ENCODE measurements at places on chromosomes 7 and 10. TPM values are rescaled to one million over a fixed set of nuclear protein-coding genes. Genes with fewer than 3 reads are reported as not detected.

DNA sequence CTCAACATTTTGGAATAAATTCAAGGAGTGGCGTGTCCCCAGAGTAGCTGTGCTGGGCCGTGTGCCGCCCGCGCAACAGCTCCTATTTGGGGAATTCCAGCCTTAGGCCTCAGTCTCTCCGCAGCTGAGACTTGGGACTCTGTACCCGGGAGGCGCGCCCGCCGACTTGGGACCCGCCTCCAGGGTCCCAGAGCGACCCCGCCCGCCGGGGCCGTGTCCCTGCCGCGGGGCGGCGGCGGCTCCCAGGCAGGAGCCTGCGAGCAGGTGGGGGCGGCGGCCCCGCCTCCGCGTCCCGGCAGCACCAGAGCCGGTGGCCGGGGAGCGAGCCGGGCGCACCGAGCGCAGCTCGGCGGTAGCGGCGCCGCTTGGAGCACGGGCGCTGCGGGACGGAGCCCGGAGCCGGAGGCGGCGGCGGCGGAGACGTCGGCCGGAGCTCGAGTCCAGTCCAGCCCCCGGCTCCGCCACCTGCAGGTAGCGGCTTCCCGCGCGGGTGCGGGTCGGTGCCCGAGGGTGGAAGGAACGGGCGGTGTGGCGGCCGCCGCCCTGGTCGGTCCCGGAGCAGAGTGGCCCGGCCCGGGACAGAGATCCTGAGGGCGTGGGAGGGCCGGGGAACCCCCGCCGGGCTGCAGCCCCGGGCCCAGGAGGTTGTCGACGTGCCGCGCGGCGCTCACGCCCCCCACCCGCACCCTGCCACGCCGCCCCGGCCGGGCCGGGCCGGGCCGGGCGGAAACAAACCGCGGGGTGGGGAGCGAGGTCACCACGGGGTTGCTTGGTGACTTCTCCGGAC lies at the start of gene WIPF3:
WIPF3 (plus strand) TSS at position 301 of the 787 bp plus-strand sequence. CDS start 28,217 bp downstream, outside the sequence.
- H3K4me3 ChIP-seq = no peak within 1 kb of the TSS
- DNase-seq = no peak
- peaks cover 2% of the 10 kb centered on the region for H3K4me1 ChIP-seq

- H3K4me1 ChIP-seq = peaks cover 33% of the 10 kb centered on the region
- no peaks in the 10 kb centered on the region for H3K27me3 ChIP-seq
- H3K4me3 ChIP-seq = peak overlapping the region; percentile 91
- peak overlapping the region; percentile 100 for H3K27ac ChIP-seq
Measured at GRCh38 chr7:105016709-105017656, 3.0 kb downstream of the KMT2E start.

DNA sequence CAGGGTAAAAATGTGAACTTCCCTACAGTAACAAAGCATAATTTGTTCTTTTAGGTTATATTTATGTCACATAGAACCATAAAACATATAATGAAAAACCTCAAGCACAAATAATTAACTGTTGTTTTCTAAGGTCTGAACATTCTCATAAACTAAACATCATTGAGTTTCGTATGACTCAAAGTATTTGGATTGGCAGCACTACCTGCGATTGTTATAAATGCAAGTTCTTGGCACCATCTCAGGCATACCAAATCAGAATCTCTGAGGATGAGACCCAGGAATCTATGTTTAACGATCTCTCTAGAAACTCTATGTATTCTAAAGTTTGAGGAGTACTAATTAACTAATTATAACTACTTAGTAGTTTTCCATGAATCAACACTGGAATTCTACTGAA lies 22.5 kb downstream of the ORC5 start:
- H3K4me3 ChIP-seq = no peak overlapping the region
- no peaks in the 10 kb centered on the region for H3K4me1 ChIP-seq
- no peaks in the 10 kb centered on the region for H3K27me3 ChIP-seq
- H3K27ac ChIP-seq = no peak overlapping the region

DNA sequence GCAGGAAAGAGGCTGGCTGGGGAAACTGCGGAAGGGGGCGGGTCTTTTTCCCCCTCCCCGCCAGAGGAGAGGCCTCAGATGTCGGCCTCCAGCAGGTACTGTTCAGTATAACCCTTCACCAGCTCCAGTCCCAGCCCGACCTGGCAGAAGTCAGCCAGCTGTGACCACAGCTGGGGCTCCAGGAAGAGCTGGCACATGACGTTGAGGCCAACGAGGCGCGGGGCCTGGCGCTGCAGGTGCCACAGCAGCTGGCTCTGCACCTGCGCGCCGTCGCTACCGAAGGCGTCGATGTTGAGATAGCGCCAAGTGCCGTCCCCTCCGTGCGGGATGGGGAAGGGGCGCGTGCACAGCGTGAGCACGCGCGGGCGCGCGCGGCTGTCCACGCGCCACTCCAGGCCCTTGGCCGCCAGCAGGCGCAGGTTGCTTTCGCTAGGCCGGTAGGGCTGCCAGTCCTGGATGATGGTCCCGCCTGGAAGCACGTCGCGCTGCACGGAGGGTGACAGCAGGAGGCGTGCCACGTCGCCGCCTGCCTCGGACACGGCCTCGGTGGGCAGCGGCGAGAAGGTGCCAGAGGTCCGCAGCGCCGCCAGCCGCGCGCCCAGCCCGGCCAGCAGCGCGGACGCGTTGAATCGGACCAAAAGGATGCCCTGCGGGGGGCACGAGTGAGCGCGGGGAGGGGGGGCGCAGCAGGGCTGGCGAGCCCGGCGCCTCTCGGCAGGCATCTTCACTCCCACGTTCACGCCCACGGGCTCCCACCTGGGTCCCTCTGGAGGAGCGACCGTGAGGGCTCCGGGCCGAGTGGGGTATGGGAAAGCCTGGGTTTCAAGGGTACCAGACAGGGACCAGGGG lies 6.9 kb upstream of the VGF start:
- no peak overlapping the region for H3K4me3 ChIP-seq
- H3K4me1 ChIP-seq = peaks cover 43% of the 10 kb centered on the region
- no peak for DNase-seq

SAP25 gene
- 11.8 TPM for total RNA-seq

GRCh38 chr7:148852272-148852671 lies 31.8 kb downstream of the EZH2 start:
- H3K4me3 ChIP-seq = no peak overlapping the region
- no peak for DNase-seq
- peaks cover 64% of the 10 kb centered on the region for H3K4me1 ChIP-seq
- H3K27ac ChIP-seq = no peak overlapping the region

DNA sequence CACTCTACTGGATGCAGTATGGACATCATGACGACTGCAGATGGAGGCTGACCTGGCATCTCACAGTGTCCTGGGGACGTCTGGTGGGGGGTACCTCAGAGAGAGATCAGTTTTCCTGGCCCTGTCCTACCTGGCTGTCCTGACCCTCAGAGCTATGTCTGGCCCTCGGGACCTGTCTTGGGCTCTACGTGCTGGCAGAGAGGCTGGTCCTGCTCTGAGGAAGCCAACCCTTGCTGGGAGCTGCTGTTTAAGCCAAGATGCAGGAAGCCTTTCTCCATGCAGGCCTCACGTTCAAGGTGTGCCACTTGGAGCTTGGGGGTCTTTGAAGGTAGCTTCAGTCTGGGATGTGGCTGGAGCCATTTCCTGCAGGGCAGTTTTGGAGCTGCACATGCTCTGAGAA lies 42.1 kb upstream of the CXCL12 start:
- H3K4me1 ChIP-seq = no peaks in the 10 kb centered on the region
- DNase-seq = no peak
- no peak overlapping the region for H3K4me3 ChIP-seq
- no peaks in the 10 kb centered on the region for H3K27me3 ChIP-seq
- H3K36me3 ChIP-seq = no peaks in the 10 kb centered on the region

DNA sequence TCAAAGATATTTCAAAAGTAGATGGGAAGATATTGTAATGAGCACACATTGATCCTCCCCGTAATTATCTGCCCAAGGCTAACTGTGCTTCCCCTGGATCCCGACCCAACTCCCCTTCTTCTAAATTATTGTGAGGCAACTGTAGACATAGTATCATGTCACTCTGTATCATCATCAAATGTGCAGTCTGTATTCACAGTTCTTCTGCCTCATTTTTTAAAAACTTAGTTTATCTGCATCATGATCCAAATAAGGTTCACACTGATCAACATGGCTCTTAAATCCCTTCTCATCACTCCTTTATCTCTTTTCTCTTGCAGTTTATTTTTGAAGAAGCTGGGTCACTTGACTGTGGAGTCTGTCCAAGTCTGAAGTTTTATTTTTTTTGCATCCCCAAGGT lies 27.5 kb downstream of the CDCA7L start:
- peaks cover 35% of the 10 kb centered on the region for H3K36me3 ChIP-seq
- no peak overlapping the region for H3K27ac ChIP-seq
- H3K27me3 ChIP-seq = no peaks in the 10 kb centered on the region

BLOC1S2 gene
- total RNA-seq = 56.3 TPM

RHOBTB1 gene
- total RNA-seq = 0.30 TPM

DNA sequence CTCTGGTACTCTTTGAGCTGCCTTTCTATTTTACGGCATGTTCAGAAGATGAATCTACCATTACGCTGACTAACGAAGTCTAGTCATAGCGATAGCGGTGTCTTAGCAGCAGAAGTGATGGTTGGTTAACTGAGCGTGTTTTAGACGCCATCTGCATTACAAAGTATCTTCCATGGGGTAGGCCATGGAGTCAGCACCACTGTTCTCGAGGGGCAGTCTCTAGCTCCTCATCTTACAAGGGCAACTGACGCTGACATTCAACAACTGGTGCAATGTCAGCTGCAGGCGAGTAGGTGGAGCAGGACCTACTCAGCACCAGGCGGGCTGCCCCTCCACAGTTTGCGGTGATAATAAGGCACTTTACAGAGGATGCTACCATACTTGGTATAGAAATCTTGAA lies 88.7 kb downstream of the ADARB2 start:
- no peaks in the 10 kb centered on the region for H3K36me3 ChIP-seq

DNA sequence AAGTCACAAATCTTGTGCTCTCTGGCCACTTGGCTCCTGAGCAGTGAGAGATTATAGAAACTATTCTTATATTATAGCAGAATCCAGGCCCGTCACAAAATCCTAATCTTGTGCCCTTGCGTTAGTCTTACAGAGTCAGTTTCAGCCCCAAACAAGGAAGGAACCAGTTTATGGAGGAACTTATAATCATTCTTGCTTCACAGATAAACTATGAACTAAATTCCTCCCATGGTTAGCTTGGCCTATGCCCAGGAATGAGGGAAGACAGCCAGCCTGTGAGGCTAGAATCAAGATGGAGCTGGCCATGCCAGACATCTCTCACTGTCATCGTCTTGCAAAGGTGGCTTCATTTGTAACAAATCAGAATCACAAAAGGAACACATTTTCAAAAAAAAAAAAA lies 199.7 kb upstream of the PITRM1 start:
- H3K36me3 ChIP-seq = no peaks in the 10 kb centered on the region
- H3K4me3 ChIP-seq = no peak overlapping the region
- no peaks in the 10 kb centered on the region for H3K4me1 ChIP-seq
- DNase-seq = no peak
- peaks cover 7% of the 10 kb centered on the region for H3K27me3 ChIP-seq
- H3K27ac ChIP-seq = no peak overlapping the region

TMEM236 gene
- total RNA-seq = not detected

DNA sequence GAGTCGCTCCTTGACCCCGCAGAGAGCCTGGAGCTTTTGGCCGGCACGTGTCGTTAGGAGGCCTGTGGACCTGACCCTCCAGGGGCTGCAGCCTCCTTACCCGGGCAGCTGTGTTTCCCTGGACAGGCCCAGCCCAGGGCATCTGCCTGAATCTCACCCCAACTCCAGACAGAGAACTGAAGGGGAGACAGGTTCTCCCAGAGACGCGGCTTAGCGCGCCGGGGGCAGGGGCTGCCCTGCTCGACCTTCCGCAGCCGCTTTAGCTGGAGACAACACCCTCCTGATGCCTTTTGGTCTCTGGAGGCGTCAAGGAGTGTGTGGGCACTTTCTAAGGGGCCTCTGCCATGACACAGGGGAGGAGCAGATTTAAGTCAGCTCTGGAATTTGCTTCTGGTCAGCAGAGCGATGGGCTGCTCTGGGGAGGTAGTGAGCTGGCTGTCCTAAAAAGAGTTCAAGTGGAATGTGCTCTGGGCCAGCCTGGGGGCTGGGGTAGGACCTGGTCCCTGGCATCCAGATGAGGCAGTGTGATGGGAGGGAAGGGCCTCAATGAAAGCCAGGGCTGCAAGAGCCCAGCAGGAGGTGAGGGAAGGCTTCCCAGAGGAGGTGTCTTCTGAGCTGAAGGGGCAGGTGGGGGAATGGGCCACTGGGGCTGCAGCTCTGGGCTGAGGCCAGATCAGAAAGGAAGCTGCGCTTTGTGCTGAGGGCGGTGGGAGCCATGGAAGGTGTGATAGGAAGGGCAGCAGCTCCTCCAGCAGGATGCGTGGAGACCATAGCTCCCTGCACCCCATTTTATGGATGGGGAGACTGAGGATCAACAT lies 5.8 kb downstream of the GRIFIN start:
- H3K36me3 ChIP-seq = no peaks in the 10 kb centered on the region
- H3K4me1 ChIP-seq = no peaks in the 10 kb centered on the region
- DNase-seq = no peak
- peaks cover 14% of the 10 kb centered on the region for H3K27me3 ChIP-seq
- H3K4me3 ChIP-seq = no peak overlapping the region

GRCh38 chr7:151506901-151507382 lies 12.8 kb downstream of the RHEB start:
- H3K4me3 ChIP-seq = no peak overlapping the region
- H3K27ac ChIP-seq = no peak overlapping the region
- no peaks in the 10 kb centered on the region for H3K27me3 ChIP-seq
- DNase-seq = no peak
- H3K4me1 ChIP-seq = peaks cover 32% of the 10 kb centered on the region

DNA sequence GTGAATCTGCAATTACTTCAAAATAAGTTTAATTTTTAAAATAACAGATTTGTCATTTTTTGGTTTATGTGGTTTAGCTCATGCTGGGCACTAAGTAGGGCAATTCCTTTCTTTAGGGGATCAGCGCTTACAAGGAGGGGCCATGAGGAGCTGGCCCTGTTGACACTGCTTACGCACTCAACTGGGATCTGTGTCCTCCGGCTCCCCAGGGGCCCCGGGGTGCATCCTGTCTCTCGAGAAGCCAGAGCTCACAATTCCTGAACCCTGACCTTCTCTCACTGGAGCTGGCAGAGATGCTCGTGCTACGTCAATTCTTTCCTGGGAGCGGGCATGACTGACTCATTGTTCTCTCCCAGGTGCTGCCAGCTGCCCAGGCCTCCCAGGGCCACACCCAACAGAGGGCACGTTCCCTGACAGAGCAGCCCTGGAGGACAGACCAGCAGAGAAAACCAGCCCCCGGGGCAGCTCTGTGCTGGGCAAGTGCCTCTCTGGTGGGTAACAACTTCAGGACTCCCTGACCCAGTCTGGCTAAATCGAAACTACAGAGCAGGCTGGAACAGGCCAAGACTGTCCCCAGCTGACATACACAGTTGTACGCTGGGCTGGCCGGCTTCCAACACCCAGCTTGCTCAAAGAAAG lies 36.8 kb downstream of the CTBP2 start:
- H3K4me3 ChIP-seq = no peak overlapping the region
- H3K36me3 ChIP-seq = no peaks in the 10 kb centered on the region
- no peaks in the 10 kb centered on the region for H3K4me1 ChIP-seq
- no peak for DNase-seq
- no peak overlapping the region for H3K27ac ChIP-seq

- DNase-seq = no peak
- no peaks in the 10 kb centered on the region for H3K27me3 ChIP-seq
- no peak overlapping the region for H3K4me3 ChIP-seq
- peaks cover 4% of the 10 kb centered on the region for H3K36me3 ChIP-seq
- no peaks in the 10 kb centered on the region for H3K4me1 ChIP-seq
Measured at GRCh38 chr10:119413093-119413453, 129.4 kb downstream of the RGS10 start.

Measured in activated T-helper 2 cell treated with anti-CD3 and anti-CD28 coated beads, Interferon-gamma antibody, Interleukin-2, Interleukin-4, amounts not matched to agents 10 μg/mL and 5 μg/mL and 100 μg/mL, durations not matched to agents 14 hours and 24 hours and 36 hours (primary cell).